SK-N-SH (cell line): ENCODE measurements at places on chromosomes 3 and 15.

GRCh38 chr3:158108445-158108985, 1.4 kb upstream of the RSRC1 start:
- no peak for DNase-seq

DNA sequence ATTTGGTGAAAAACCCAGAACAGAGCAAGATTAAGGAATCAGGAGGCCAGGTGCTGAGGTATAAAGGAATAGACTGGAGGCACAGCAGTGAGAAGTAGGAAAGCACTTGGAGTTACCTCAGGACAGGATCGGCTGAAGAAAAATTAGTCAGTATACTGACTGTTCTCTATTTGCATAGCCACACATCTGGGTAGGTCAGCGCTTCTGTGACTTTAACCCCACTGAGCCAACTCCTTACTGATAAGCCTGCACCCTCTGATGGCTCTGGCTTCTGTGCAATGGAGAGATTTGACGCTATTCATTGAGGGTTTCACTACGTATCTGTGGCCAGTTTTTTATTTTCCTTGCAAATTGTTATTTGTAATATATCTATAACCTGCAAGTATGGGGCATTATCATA, 22.3 kb downstream of the MECOM start:
- no peak for DNase-seq

DNA sequence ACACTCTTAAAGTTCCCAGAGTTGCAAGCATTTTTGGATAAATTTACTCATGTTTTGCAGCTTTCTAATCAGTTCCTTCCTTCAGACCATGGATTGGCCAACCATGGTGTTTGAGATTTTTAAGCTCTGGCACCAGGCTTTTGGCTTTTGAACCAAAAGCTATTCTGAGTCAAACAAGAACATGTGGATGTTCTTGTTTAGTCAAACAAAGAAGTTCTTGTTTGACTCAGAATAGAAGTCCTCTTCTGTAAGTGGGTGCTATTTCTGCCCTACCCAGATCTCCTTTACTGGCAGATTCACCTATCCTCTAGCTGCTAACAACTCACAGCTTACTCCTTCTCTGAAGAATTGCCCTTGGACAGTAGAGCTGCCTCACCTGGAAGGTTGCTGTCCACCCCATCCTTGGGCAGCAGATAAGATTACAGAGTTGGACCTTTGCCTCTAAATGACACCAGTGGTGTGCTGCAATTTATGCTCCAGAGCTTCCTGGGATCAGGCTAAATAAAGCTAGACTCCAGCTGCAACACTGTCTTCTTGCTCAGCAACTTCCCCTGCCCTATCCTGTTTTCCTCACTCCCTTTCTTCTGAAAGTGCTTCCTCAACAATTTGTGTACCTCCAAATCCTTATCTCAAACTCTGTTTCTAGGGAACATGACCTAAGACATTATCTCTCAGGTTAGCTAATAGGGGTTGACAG, 65.6 kb downstream of the COL6A6 start:
- DNase-seq, result no peak

- DNase-seq, result no peak
Observed at GRCh38 chr3:134372396-134373270, 1.6 kb downstream of the AMOTL2 start.

DNA sequence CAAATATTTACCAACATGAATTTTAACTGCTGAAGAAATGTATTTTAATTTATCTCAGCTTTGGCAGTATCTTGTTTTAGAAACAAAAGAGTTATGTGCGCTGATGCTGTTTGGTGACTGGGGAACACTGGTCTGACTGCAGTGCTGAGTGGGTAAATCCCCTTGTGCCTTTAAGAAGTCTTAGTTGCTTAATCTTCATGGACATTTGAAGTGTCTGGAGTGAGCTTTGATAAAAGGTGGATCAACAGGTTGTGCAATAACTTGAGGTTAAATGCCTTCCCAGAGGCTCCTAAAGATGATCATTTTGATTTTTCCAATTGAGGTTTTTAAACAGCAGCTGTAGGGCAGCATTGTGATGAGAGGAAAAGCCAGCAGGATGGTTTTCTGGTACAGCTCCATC, 68.7 kb downstream of the TP63 start:
- no peak for DNase-seq

GRCh38 chr3:187242435-187242834, 45.1 kb downstream of the RTP1 start:
- DNase-seq, result no peak

GRCh38 chr3:64837986-64838735, 150.4 kb upstream of the ADAMTS9 start:
- no peak for DNase-seq

DNA sequence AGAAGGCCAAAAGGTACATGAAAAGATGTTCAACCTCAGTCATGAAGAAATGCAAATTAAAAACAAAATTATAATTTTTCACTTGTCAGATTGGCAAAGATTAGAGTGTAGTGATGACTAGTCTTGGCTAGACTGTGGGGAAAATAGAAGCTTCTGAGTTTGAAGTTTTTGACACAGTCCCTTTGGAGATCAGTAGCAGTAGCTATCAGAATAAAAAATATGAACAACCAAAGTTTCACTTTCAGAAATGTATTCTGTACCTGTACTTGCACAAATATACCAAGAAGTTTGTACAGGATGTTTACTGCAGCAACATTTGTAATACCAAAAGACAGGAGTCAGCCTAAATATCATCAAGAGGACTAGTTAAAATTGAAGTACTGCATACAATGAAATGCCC, 14.1 kb downstream of the ATP2C1 start:
- DNase-seq, result no peak

DNA sequence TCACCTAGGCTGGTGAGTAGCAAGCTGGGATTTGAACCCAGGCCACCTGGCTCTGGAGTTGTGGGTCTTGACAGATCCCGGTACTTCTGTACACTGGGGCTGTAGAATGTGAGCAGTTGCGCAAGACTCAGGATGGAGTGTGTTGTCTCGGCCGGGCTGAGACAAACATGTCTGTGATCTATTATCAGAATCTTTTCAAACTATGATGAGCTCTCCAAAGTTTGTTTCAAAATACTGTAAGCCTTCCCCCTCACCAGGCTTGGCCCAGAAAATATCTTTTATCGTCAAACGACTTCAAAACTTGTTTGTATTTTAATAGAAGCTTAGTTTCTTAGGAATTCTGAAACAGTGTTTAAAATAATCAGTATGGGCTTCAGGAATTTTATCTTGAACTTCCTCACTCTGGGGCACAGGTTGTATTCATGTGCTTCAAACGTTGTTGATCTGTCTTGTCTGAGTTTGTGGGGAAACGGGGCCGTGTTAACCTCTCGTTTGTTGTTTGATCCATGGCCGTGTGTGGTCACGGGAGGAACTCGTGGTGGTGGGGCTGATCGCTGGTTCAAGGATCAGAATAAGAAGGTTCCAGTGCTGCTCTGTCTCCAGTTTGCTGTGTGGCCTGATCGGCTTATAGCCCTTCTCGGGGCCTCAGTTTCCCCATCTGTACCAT, 40.3 kb upstream of the TFRC start:
- DNase-seq, result no peak

DNA sequence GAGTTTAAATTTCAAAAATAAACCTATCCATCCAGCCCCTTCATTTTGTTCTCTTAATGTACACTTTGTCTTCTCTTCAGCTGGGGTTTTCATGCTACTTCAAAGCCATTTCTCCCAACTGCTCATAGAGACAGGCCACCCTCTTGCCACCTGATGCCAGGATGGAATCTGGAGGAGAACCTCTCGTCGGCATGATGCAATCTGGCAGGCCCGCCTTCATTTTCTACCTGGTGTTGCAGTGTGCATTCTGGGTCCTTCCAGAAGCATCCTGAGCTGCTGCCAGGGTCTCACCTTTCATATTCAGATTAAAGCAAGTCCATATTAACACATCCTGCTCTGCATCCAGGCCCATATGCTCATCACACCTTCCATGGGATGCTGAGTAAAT, 60.8 kb downstream of the CTNNB1 start:
- DNase-seq, result no peak

DNA sequence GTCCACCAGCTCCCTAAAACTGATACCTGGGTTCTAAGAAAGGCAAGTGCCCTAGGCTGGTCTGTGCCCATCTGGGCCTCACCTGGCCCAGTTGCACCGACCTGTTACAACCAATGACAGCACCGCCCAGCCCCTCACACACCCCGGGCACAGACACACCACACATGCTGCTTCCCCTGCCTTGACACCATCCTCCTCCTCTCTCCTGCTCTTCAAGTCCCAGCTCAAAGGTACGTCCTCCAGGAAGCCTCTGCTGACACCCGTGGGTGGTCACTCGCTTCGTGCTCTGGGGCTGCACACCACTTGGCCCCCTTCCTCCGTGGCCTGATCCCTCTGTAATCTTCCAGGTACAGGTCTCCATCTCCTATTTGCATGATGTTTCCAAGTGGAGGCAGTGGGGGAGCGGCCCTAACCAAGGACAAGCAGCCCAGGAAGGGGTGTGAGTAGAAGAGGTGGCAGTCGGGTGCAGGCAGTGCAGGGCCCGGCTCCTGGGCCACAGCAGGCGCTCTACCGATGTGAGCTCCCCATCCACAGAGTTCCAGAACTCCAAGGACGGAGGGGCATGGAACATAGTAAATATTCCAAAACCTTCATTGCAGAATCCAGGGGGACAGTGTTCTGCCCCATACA, 144.6 kb downstream of the NUP210 start:
- no peak for DNase-seq

GRCh38 chr15:81608309-81608829, 234.4 kb upstream of the TMC3 start:
- no peak for DNase-seq

- no peak for DNase-seq
Observed at GRCh38 chr3:121781611-121782010, 32.1 kb upstream of the GOLGB1 start.

DNA sequence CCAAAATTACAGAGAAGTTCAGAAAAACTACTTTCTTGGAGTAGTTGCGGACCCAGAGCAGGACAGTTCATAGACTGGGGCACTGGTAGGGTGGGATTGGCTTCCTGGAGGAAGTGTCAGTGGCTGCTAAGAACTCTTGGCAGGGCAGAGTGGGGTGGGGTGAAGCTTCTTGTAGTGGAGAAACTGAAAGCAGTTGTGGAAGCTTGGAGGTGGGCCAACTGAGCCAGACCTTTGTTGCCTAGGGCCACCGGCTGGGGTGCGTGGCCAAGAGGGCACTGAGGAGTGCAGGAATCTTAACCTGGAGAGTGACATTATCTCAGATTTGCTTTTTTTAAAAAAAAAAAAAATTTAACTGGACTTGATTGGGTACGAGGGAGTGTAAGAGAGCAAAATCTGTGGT, 3.1 kb downstream of the KAT2B start:
- DNase-seq, result no peak

DNA sequence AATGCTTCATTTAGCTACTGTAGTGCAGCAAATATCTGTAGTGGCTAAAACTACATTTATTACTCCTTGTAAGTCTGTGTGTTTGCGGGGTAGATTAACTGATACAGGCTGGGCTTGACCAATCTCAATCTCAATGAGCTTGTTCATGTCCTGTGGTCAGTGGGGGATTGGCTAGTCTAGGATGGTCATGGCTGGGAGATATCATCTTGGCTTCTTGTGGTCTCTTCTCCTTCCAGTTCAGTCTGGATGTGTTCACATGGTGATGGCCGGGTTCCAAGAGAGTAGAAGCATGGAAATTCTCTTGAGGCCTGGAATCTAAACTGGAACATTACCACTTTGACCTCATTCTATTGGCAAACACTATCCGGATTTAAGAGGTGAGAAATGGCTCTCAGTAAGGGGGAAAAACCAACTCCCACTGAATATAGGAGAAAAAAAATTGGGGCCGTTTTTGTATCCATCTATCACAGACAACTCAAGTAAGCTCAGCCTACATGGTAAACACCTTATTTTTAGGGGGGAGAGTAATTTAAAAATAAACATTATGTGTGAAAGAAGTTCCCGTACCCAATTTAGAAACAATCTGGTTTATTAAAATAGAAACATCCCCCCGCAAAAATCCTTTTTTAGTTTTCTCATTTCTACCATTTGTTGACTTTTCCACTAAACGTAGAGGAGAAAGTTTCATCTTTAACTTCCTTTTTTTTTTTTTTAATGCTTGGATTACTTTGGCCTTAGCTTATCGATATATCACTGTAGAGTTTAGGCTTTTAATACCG, 284.9 kb upstream of the TBC1D5 start:
- no peak for DNase-seq

DNA sequence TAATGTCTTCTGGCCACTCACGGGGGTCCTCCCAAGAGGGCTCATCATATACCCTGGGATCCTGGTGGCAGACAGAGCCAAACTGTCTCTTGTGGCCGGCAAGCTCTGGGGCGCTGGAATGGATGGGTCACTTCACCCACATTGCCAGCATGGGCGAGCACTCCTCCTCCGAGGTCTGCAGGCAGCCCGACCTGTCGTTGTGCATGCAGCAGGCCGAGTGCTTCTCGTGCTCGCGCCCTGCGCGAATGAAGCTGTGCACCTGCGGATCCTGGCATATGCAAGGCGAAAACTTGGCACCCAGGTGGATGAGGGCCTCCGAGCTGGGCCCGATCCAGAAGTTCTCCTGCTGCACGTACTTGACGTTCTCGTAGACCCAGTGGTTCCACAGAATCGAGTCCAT, 33.6 kb upstream of the GRIP2 start:
- no peak for DNase-seq

DNA sequence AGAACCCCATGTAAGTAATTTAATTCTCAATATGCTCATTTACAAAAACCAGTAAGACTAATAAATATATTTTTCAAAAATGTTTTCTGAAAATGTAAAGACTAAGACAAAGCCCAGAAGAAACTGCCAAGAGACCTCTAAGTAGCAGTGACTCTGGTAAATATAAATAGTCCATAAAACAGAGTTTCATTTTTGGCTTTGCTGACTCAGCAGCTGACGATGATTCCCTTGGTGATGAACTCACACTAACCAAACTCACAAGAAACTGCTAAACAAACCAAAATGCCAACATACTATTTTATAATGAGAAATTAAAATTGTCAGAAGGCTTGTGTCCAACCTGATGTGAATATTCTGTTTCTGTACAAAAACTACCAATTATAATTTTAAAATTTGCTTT, 31.5 kb upstream of the IMPG2 start:
- DNase-seq, result no peak

GRCh38 chr15:53569751-53570480, 189.5 kb downstream of the WDR72 start:
- DNase-seq, result no peak

GRCh38 chr3:149936812-149937230, 33.9 kb downstream of the PFN2 start:
- DNase-seq, result peak; percentile 48

DNA sequence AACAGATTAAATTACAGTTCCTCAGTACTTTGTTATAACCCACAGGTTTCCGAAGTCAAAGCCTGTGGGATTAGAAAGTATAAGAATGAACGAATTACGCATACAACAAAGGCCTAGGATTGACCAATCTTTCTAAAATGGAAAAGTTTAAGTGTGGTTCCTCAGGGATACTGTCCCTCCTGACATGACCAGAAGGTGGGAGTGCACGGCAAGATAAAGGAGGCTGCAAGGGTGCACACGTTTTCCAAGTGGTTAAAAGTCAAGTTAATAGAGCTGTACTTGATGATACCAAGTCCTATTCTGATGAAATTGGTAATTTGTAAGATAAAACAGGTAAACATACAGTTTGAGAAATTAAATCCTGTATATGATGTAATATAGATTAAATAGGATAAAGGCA, 96.2 kb downstream of the ALDH1A2 start:
- no peak for DNase-seq

- DNase-seq, result no peak
Observed at GRCh38 chr3:72143322-72143721, 358.4 kb upstream of the PROK2 start.

- no peak for DNase-seq
Observed at GRCh38 chr15:74906067-74906449, 593 bp downstream of the FAM219B start.
